ENCODE measurements at places on chromosomes 5 and 9.

- DNase-seq, result peak; percentile 73
Measured at GRCh38 chr5:176619203-176619568, 9.2 kb upstream of the GPRIN1 start.

- DNase-seq, result no peak
Measured at GRCh38 chr5:150404535-150404934, 8.2 kb downstream of the CD74 start.

- no peak for DNase-seq
Measured at GRCh38 chr9:97526895-97527575, 25.6 kb downstream of the TMOD1 start.

- peak; percentile 94 for DNase-seq
Measured at GRCh38 chr5:33148076-33148513, 292.7 kb upstream of the TARS1 start.

DNA sequence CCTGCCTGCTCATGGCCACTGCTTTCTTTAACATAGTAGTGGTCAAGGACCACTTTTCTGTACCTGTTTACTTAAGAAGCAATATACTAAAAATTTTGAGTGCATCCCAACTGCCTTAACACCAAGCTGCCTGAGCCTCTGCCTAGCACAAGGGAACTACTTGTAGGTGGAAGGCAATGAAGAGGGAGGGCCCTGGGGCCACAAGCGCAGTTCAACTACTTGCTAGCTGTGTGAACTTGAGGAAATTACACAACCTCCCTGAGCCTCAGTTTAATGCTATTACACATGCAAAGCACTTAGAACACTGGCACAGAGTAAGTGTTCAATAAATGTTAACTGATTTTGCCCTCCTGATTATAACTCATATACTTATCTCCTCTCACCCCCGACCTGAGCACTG, 6.3 kb downstream of the ARL15 start:
- DNase-seq, result no peak

GRCh38 chr9:84615544-84615943, 54.0 kb upstream of the NTRK2 start:
- no peak for DNase-seq

- DNase-seq, result no peak
Measured at GRCh38 chr9:87546704-87547103, 49.0 kb downstream of the DAPK1 start.

DNA sequence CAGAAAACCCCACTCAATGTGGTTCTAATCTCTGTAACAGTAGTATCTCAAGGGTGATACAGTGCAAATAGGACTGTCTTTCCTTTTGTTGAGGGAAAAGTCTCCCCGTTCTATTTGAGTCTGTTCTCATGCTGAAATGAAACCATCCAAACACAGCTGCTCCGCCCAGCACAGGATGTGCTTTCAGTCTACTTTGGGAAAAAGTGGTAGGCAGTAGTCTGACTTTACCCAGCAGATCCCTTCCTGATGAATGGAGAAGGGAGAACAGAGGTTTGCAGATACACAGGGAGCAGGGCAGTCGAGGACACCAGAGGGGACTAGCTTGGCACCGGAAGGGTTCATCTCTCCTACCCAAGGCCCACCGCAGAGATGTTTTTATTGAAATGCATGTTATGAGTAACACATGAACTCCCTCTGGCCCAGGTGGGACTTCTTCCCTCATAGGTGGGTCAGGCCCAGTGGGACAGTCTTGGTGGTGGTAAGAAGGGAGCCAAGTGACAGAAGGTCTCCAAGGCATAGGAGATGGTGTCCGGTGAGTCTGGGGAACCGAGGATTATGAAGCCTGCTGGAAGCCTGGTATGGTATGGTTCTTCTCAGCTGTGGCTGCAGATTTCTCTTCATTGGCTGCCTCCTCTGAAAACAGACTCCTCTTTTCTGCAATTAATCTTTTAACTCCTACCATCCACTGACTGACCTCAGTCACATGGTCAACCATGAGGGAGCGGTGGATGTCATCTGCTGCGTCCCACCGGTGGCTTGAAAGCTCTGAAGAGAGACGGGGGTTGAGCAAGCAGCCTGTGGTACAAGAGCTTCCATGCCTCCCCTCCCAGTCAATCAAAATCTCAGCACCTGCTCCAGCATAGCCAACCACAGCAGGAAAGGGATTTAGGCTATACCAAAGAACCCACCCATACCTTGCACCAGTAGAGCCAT, 3.0 kb downstream of the EIF4EBP3 start:
- DNase-seq, result no peak

- DNase-seq, result no peak
Measured at GRCh38 chr5:16666883-16667398, 50.1 kb upstream of the RETREG1 start.

DNA sequence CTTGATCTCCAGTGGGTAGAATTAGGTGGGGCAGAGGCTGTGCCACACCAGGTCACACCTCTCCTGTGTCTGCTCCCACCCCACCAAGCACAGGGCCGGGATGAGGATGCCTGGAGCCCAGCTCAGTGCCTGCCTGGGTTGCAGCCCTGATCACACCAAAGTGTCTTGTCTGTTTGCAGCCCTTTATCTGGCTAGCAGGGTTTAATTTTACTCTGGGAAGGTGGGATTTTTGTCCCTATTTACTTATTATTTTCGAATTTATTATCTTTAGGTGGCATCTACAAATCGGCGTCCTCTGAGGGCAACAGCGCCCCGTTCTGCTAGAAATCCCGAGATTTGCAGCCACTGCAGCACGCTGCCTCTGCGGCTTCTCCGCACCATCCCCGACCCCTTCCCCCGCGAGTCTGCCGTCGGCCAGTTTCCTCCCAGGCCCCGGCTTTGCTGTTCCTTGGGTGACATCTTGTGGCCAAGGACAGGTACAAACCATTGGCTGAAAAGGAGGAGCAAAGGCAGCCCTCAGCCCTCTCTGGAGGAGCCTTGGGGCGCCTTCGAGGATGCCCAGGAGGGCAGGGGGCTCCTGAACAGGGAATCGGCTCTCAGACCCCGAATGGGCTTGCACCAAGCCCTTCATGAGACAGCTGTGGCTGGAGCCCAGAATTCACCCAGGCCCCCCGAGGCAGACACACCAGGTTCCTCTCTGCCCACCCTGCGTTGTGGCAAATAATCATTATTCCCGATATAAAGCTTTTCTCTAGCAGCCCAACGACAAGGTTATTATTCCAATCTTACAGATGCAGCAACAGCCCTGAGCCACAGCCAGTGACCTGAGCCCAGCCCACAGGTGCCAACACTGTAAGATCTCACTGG, 113.0 kb downstream of the GAPVD1 start:
- DNase-seq, result peak; percentile 70

- no peak for DNase-seq
Measured at GRCh38 chr9:110006657-110007056, 201.3 kb downstream of the C9orf152 start.

DNA sequence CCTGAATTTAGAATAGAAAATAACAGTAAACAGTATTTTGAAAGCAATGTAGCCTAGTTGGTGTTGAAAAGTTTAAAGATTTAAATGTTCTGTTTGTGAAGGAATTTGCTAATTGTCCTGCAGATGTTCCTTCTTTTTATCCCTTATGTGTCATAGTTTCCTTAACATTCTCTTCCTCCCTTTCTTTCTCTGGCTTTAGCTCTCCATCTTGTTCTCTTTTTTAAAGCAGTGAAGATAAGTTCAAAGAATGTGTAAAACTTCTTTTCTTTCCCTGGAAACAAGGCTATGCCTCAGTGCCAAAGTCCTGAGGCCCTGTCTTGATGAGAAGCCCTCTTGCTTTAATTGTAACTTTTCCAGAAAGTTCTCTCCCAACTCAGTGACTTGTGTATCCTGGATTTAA, 24.4 kb upstream of the GAS1 start:
- DNase-seq, result peak; percentile 53

DNA sequence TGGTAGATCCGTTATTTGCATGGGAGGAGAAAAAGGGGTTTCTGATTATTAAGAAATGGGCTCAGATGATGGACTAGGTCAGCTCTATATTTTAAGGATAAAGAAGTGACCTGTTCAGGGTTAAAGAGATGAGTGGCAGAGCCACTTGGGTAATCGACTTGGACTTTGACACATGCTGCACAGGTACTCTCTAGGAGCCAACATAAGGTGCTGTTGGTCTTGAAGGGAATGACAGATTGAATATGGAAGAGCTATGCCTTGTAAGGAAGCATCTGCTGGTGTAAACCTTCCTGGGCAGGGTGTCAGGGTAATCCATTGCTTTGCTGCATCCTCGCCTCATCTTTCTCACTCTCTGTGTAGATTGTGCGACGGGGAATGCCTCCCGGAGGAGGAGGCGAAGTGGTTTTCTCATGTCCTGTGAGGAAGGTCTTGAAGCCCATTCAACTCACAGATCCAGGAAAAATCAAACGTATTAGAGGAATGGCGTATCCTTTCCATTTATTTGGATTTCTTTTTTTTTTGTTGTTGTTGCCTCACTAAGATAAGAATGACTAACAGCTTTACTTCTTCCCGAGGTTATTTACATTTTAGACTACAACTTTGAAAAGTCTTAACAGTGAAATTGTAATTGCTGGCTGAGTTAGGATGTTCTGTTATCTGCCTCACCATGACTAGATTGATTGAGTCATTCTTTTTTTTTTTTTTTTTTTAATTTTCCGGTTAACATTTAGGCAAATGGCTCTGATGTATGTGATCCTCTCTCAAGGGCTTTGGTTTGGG, 41.2 kb downstream of the RCL1 start:
- peak; percentile 20 for DNase-seq

- no peak for DNase-seq
Measured at GRCh38 chr5:179769796-179770195, 24.0 kb upstream of the LTC4S start.

DNA sequence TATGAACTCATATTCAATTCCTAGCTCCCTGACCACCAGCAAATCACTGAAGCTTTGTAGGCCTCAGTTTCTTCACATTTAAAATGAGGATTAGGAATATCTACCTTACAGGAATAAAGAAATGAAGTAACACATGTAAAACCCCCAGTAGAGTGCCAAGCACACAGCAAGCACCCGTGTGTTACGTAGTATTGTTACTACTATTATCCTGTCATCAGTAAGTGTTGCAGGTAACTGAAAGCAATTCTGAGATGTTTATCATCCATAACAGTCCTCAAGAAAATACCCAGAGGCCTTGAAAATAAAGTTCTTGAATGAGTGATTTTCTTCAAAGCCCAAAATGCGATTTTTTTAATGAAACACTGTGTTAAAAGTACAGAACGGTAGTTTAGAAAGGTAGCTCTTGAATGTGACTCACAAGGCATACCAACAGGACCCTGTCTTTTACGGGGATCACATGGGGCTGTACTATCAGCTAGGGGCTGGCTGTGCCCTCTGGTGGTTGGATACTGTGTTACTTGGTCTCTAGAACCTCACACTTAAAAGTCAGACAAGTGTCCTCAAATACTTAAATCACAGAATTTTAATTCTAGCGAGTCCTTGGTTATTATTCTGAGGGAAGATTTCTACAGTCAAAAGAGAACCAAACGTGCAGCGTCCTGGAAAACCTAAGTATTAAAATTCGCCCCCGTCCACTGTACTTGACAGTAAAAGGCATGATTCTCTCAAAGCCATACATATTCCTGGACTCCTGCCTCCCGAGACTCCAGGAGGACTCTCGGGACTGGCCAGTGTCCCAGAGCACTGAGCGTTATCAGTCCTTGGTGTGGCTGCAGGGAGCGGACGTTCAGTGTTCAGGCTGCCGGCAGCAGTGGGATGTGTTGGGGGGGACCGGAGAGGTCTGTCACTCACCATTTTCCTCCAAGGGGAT, 725 bp downstream of the NDUFB6 start:
- peak; percentile 67 for DNase-seq

DNA sequence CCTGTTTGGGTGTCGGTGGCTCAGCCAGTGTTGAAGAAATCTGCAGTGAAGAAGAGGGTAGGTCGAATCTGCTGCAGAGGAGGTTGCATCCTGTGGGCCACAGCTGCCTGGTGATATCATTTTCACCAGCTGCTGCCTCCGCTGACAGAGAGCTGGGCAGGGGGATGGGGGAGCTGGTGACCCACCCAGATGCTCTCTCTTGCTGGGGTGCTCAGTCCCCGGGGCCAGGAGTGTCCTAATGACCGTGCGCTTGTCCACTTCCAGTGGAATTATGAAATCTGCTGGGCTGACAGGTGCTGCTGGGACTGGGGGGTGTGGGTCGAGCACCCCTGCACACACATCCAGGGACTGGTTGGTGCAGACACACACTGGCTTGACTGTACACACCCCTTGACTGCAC, 83.2 kb upstream of the IRX4 start:
- no peak for DNase-seq

GRCh38 chr9:74497748-74498620, 849 bp downstream of the RORB start:
- DNase-seq, result peak; percentile 9

DNA sequence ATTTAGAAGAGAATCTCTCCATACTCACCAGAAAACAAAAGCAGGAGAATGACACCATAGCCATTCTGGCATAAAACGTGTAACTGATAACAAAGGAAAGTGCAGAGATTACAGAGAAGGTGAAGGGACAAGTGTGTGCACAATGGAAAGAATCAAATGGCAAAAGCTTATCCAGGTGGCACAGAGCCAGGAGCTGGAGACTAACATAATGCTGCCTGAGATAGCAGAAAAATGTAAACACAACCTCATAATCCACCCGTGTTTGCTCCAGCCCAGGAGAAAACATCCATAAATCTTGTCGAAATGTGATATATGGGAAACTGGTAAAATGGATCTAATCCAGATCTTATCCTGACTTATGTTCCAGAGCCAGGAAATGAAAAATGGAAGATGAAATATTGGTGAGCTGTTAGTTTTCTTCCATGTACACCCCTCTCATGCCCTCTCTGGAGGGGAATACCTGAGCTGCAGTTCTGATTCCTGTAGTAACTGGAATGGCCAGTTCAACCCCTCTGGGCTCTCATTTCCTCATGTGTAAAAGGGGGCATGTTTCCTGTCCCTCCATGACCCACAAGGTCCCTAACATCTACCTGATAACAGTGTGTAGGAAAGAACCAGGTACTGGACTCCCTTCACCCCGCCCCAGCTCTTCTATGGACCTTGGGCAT, 212.3 kb upstream of the DAPK1 start:
- DNase-seq, result no peak

GRCh38 chr5:98906756-98907355, 22.0 kb downstream of the CHD1 start:
- no peak for DNase-seq

DNA sequence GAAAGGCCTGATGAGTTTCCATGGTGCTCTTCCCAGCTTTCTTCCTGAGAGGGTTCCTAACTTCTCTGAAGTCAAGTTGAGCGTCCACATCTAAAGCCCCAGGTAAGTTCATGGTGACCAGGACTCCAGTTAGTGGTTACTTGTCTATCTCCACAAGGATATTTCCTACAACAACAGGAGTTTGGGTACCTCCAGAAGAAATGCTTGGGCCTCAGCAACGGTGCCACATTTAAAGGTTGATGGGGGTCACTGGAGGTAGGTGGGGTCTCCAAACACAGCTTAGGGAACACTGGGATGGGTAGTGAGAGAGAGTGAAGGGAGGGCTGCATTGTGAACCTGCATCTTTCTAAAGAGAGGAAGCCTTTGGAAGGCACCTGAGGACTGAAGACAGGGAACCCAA, 123.4 kb downstream of the BOD1 start:
- DNase-seq, result no peak

GRCh38 chr5:135839566-135839965, 5.1 kb downstream of the SLC25A48 start:
- DNase-seq, result no peak

GRCh38 chr5:163566678-163567077, 61.3 kb downstream of the MAT2B start:
- no peak for DNase-seq

GRCh38 chr5:178304016-178304415, 71.4 kb upstream of the PHYKPL start:
- DNase-seq, result no peak

Measured in AG10803 (cell line).